ENCODE measurements at places on chromosomes 4 and X.

GRCh38 chr4:86965019-86965976 lies 30.5 kb downstream of the AFF1 start:
- H3K4me1 ChIP-seq, result peaks cover under 1% of the 10 kb centered on the region
- H3K4me3 ChIP-seq, result no peak overlapping the region
- no peaks in the 10 kb centered on the region for H3K27me3 ChIP-seq

- no peaks in the 10 kb centered on the region for H3K27me3 ChIP-seq
- no peak overlapping the region for H3K27ac ChIP-seq
- H3K36me3 ChIP-seq, result no peaks in the 10 kb centered on the region
- DNase-seq, result no peak
- no peaks in the 10 kb centered on the region for H3K4me1 ChIP-seq
Observed at GRCh38 chr4:43008793-43009192, 116.3 kb downstream of the GRXCR1 start.

DNA sequence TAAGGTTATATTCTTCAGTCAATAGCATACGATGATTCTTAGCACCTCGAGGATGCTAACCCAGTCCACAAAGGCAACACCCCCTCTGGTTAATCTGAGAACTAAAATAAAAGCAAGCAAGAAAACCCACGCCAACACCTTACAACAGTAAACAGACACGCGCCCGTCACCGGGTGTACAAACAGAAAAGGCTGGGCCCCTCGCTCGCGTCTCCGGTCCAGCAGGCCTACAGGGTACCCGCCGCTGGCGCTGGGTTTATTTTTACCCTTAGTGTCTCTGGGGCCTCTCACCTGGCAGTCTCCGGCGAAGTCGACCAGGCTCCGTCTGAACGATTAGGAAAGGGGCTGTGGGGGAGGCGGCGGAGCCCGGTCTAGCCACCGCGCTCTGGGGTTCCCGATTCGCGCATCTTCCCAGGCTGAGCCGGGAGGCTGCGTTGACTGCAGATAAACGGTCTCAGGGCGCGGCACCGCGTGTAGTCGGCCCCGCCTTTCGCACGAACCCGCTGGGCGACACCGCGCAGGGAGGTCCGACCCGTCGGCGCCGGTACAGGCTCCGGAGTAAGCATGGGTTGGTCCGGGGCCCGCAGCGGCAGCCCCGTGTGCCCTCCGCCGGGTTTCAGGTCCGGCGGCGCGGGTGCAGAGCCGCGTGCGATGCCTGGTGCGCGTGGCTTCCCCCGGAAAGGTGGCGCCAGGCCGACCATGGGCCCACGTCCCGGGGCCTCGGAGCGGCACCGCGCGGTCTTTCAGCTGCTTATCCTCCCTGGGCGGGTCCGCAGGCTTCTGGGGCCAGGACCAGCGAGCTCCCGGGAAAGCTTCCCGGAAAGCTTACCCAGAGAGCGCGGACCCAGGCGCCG lies 441 bp downstream of the SLC9B2 start:
- H3K27ac ChIP-seq, result peak overlapping the region; percentile 98
- peaks cover 34% of the 10 kb centered on the region for H3K4me1 ChIP-seq
- H3K4me3 ChIP-seq, result peak overlapping the region; percentile 83
- peaks cover 7% of the 10 kb centered on the region for H3K36me3 ChIP-seq
- DNase-seq, result peak; percentile 62

DNA sequence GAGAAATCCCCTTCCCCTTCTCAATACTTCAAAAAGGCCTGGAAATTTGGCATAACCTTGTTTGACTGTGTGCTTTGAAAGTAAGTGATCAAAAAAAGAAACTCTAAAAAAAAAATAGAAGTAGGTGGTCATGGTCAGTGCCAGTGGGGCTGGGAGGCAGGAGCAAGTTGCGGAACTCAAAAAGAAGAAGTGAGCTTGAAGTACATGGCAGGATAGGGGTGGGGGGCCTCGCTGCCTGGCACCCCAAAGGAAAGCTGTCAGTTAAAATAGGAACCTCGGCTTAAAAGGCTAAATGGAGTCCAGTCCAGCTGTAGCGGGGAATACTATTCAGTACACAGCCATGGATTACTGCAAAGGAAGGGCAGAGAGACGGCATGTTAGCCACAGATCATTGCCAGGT lies 12.2 kb upstream of the NKRF start:
- peaks cover 6% of the 10 kb centered on the region for H3K4me1 ChIP-seq
- H3K27ac ChIP-seq, result no peak overlapping the region
- peaks cover 15% of the 10 kb centered on the region for H3K36me3 ChIP-seq
- no peak for DNase-seq
- H3K27me3 ChIP-seq, result no peaks in the 10 kb centered on the region
- H3K4me3 ChIP-seq, result no peak overlapping the region

DNA sequence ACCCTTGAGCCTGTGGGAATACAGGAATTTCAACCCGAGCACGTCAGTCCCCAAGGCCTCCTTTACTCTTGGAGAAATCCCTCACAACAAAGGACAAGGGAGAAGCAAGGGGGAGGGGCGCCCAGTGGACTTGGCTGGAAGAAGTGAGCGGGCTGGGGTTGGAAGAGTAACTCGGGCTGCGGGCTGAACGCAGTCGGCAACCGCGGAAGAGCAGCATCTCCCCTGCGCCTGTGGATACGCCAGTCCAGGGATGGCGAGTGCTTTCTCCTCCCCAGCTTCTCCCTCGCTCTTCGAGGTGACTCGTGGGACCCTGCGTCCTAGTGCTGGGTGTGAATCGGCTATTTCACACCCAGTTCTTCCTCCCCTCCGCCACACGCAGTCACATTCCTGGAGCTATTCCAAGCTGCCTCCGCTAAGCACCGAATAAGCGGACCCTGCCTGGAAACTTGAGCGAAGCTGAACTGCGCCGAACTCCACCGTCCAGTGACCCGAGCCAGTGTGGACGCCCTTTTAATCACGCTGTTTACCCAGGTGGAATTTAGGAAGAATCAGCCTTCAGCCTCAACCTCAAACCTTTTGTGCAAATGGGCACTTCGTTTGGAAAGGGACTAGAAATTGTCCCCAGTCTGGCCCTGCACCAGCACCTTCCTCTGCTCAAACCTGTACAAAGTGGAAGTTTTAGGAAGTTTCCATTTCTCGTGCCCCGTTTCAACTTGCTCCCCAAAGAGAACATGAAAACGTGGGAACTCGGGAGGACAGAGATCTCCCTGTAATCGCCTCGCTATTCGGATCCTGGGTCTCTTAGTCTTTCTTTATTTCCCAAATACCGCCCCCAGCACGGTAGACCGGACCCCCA lies 64.3 kb upstream of the WDR17 start:
- no peaks in the 10 kb centered on the region for H3K36me3 ChIP-seq
- no peak overlapping the region for H3K27ac ChIP-seq
- no peak overlapping the region for H3K4me3 ChIP-seq

GRCh38 chr4:23001478-23001877 lies 308.7 kb downstream of the GBA3 start:
- no peaks in the 10 kb centered on the region for H3K4me1 ChIP-seq
- H3K27me3 ChIP-seq, result no peaks in the 10 kb centered on the region
- no peak overlapping the region for H3K27ac ChIP-seq
- peaks cover 4% of the 10 kb centered on the region for H3K36me3 ChIP-seq

- no peak overlapping the region for H3K27ac ChIP-seq
- H3K4me3 ChIP-seq, result no peak overlapping the region
- H3K36me3 ChIP-seq, result no peaks in the 10 kb centered on the region
- DNase-seq, result no peak
Observed at GRCh38 chr4:159201168-159201567, 98.3 kb downstream of the RAPGEF2 start.

- peak overlapping the region; percentile 61 for H3K4me3 ChIP-seq
- H3K4me1 ChIP-seq, result peaks cover 17% of the 10 kb centered on the region
- peaks cover 15% of the 10 kb centered on the region for H3K36me3 ChIP-seq
Observed at GRCh38 chrX:153726286-153727122, 1.8 kb downstream of the ABCD1 start.

- no peaks in the 10 kb centered on the region for H3K27me3 ChIP-seq
- DNase-seq, result no peak
- H3K36me3 ChIP-seq, result peaks cover 8% of the 10 kb centered on the region
- H3K4me1 ChIP-seq, result peaks cover 9% of the 10 kb centered on the region
- H3K4me3 ChIP-seq, result no peak overlapping the region
Observed at GRCh38 chr4:1271686-1272085, 18.0 kb upstream of the MAEA start.

DNA sequence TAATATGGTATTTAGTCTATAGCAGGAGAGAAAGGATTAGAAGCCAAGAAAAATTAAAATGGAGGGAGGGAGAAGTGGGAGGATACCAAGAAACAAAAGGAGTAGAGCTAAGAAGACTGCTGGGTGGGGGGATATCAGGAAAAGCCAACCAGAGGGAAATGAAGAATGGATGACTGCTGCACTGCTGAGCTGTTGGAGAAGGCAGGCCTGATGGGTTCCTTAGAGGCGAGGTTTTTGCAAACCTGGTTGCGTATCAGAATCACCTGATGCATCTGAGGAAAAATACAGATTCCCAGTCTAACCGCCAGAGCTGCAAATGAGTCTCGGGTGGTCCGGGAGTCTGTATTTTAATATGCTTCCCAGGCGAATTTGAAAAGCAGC lies 1.5 kb downstream of the PGRMC1 start:
- H3K27ac ChIP-seq, result peak overlapping the region; percentile 39
- peaks cover 12% of the 10 kb centered on the region for H3K36me3 ChIP-seq
- peaks cover 27% of the 10 kb centered on the region for H3K4me1 ChIP-seq
- DNase-seq, result no peak
- H3K27me3 ChIP-seq, result no peaks in the 10 kb centered on the region
- H3K4me3 ChIP-seq, result peak overlapping the region; percentile 79
